Testis (tissue), 5 donors: ENCODE measurements at places on chromosomes 7 and 10.

- no peak overlapping the region for H3K27ac ChIP-seq
Observed at GRCh38 chr7:66088861-66089838, 13.5 kb downstream of the ASL start.

DNA sequence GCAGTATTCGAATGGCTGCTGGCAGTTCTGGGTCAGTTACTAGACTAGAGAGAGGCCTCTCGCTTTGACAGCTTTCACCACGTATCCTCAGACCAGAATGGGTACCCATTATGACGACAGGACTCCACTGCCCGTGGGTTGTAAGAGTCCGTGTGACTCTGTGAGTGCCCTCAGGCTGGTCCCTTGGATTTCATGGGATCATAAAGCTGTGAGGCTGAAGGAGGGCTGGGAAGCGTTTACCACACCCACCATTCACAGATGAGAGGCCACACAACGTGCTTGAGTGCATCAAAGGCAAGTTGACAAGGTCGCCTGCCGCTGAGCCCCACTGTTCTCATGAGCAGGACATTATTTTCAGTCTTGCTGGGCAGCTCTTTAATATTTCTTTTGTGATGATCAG, 87.2 kb downstream of the EZH2 start:
- DNase-seq, result no peak
- H3K27ac ChIP-seq, result no peak overlapping the region
- no peaks in the 10 kb centered on the region for H3K27me3 ChIP-seq
- no peaks in the 10 kb centered on the region for H3K4me1 ChIP-seq
- H3K4me3 ChIP-seq, result no peak overlapping the region
- H3K36me3 ChIP-seq, result no peaks in the 10 kb centered on the region

- no peak for DNase-seq
- no peak overlapping the region for H3K27ac ChIP-seq
- no peaks in the 10 kb centered on the region for H3K36me3 ChIP-seq
- no peaks in the 10 kb centered on the region for H3K27me3 ChIP-seq
- no peaks in the 10 kb centered on the region for H3K4me1 ChIP-seq
Observed at GRCh38 chr10:84292502-84292901, 35.9 kb upstream of the CCSER2 start.

DNA sequence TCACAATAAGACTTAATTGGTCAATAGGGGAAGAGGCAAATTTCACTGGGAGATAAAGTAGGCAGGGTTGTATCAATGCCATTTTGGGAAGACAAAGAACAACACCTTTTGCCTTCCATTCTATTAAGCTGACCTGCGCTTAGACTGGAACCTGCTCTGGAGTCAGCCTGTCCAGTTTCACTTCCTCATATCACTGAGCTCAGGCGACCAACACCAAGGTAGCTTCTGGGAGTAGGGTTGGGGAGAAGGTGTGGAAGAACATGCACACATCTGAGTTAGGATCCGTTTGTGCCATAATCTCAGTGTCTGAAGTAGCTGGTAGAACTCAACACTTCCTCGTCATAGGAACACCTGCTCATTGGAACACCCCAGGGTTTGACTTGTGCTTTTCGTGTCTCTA, 527.4 kb upstream of the IGFBP3 start:
- no peak for DNase-seq
- no peaks in the 10 kb centered on the region for H3K4me1 ChIP-seq
- no peak overlapping the region for H3K27ac ChIP-seq

DNA sequence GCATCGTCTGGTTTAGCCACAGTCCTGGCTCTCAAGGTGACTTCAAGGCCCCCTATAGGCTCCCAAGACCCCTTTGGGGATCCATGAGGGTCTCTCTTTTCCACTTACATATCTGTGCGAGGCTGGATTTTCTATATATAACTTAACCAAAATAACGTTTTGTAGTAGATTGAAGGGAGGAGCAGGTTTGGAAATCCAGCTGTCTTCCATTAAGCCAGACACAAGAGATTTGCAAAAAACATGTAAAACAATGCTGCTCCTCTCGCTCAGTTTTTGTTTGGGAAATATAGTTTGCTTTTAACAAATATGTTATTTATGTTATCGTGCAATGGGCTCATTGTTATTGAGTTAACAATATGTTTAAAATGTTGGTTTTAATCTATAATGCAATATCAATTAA, 811.2 kb downstream of the TYW1 start:
- no peak overlapping the region for H3K27ac ChIP-seq
- DNase-seq, result no peak
- H3K4me1 ChIP-seq, result no peaks in the 10 kb centered on the region
- no peaks in the 10 kb centered on the region for H3K27me3 ChIP-seq

DNA sequence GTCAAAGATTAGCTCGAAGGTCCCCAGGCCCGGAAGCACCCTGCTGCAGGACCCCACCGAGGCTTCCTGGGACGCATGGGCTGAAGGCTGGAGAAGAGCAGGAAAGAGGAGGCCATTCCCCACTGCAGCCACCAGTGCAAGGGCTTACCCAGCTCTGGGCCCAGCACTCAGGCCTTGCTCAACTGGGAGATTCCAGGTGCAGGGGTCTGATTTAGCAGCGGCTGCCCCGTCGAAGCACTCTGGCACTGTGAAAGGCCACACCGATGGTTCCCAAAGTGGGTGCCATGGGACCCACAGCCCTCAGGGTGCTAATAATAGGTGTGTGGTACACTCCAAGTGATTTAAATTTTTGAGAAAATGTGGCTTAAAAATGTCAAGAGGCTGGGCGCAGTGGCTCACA, 130.9 kb downstream of the OAT start:
- no peaks in the 10 kb centered on the region for H3K27me3 ChIP-seq
- no peaks in the 10 kb centered on the region for H3K4me1 ChIP-seq
- DNase-seq, result no peak
- no peaks in the 10 kb centered on the region for H3K36me3 ChIP-seq

GRCh38 chr10:103578782-103579382, 85.4 kb downstream of the NEURL1 start:
- no peak for DNase-seq
- no peaks in the 10 kb centered on the region for H3K4me1 ChIP-seq
- H3K27ac ChIP-seq, result no peak overlapping the region
- no peaks in the 10 kb centered on the region for H3K27me3 ChIP-seq

DNA sequence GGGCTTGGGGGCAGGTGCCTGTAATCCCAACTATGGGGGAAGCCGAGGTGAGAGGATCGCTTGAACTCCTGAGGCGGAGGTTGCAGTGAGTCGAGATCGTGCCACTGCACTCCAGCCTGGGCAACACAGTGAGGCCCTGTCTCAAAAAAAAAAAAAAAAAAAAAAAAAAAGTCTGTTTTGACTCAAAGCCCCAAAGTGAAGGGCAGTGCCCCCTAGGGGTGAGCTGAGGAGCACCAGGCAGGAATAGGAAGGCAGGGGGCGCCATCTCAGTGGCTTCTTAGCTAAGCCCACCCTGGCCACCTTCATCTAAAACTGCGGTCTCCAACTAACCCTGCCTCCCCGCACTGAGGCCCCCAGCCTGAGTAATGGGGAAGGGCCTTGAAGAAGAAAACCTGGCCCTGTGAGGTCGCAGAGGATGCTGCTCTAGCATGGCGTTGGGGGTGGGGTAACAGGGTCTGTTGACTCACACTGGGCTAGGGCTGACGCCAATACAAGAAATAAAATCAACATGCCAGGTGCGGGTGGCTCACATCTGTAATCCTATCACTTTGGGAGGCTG, 9.8 kb downstream of the PODXL start:
- peak; percentile 58 for DNase-seq
- no peaks in the 10 kb centered on the region for H3K36me3 ChIP-seq
- H3K4me1 ChIP-seq, result no peaks in the 10 kb centered on the region
- H3K27ac ChIP-seq, result no peak overlapping the region
- H3K27me3 ChIP-seq, result no peaks in the 10 kb centered on the region
- no peak overlapping the region for H3K4me3 ChIP-seq

DNA sequence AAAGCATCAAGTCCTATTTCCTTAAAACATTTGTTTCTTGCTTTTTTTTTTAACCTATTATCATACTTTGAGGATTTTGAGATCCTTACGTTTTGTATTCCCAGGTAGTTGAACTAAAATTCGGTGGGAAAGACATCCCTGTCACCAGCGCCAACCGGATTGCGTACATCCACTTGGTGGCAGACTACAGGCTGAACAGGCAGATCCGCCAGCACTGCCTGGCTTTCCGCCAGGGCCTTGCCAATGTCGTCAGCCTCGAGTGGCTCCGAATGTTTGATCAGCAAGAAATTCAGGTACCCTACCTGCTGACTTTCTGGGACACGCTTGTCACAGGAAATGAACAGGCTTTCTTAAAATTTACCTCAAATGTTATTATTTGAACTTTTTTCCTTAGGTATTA, 83.0 kb upstream of the DNAJB6 start:
- no peak overlapping the region for H3K4me3 ChIP-seq
- H3K27ac ChIP-seq, result no peak overlapping the region
- H3K36me3 ChIP-seq, result no peaks in the 10 kb centered on the region
- no peaks in the 10 kb centered on the region for H3K4me1 ChIP-seq

GRCh38 chr10:124303662-124304418, 114.9 kb downstream of the OAT start:
- H3K4me1 ChIP-seq, result no peaks in the 10 kb centered on the region
- no peak overlapping the region for H3K4me3 ChIP-seq
- H3K36me3 ChIP-seq, result no peaks in the 10 kb centered on the region

DNA sequence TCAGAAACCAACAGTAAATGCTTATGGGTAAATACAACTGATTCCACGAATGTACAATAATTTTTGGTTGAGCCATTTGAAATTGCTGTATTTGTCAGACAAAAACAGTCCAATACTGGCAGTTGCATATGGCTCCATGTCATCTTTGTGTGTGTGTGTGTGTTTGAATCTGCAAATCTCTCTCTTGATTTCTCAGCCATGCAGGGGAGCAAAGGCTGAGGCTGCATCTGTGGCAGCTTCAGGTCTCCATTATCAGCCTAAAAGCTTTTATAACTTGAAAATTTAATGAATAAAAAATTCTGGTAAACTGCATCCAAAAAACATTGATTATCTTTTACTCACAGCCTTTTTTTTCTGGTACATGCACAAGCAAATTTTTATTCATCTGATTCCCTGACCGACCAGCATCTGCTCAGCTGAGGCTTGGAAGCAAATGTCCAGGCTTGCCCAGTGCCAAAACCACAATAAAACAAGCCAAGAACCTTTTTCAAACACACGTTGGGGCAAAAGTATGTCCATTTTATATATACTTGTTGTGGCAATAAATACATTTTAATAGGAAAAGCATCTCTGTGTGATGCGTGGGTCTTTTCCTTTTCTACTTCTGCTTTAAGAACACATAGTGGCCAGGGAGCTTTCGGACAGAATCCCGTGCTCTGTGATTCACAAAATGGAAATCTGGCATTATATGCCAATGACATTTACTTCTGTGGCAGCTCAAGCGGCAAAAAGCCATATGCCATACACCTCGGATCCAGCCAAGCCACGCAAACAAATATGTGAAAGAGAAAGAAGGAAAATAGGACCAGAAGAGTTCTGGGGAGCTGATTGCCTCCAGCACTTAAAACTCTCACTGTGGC, 275.6 kb upstream of the AOAH start:
- no peaks in the 10 kb centered on the region for H3K36me3 ChIP-seq
- DNase-seq, result no peak
- no peak overlapping the region for H3K27ac ChIP-seq

GRCh38 chr7:80181411-80181810, 46.8 kb downstream of the GNAI1 start:
- no peaks in the 10 kb centered on the region for H3K4me1 ChIP-seq
- H3K4me3 ChIP-seq, result no peak overlapping the region
- DNase-seq, result no peak
- H3K36me3 ChIP-seq, result no peaks in the 10 kb centered on the region
- H3K27me3 ChIP-seq, result no peaks in the 10 kb centered on the region
